ENCODE measurements at places on chromosomes 2 and 18. TPM values are rescaled to one million over a fixed set of nuclear protein-coding genes. Genes with fewer than 3 reads are reported as not detected.

- no peak for DNase-seq
These were observed 7.4 kb downstream of the MYL12B start for GRCh38 chr18:3269241-3269913.

KRTCAP3 gene
- total RNA-seq: 23.8 TPM

UGT1A3 gene
- 3.1 TPM for total RNA-seq

GRCh38 chr18:23890589-23890988 lies 124.0 kb upstream of the TTC39C start:
- DNase-seq: no peak

GRCh38 chr2:166134252-166135151 lies 6.7 kb upstream of the SCN1A start:
- DNase-seq: no peak

DNA sequence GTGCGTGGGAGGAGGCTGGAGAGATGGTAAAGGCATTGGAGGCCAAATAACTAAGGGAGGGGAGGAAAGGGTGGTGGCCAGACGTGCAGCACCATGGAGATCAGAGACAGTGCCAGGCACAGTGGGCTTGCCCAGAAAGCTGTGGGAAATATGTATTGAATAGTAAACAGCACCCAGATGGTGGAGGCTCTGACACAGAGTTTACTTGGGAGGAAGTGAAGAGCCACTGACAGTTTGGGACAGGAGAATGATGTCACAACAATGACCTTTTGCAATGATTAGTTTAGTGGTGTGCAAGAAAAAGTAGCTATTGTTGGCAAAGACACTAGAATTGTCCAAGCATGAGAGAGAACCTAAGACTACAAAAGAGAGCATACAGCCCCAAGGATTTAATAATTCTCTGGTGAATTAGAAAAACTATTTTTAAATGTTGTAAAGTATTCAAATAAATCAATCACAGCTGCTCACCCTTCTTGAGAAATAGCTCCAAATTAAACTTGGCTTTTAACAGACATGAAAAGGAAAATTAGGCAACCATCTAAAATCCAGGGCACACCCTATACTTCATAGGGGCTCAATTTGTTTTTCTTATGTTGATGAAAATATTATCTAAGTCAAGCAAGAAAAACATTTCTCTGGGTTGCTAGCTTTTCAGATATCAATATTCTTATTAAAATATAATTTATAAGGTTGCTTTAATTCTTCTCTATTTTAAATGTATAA lies 458.7 kb upstream of the HNRNPA3 start:
- no peak for DNase-seq

DNA sequence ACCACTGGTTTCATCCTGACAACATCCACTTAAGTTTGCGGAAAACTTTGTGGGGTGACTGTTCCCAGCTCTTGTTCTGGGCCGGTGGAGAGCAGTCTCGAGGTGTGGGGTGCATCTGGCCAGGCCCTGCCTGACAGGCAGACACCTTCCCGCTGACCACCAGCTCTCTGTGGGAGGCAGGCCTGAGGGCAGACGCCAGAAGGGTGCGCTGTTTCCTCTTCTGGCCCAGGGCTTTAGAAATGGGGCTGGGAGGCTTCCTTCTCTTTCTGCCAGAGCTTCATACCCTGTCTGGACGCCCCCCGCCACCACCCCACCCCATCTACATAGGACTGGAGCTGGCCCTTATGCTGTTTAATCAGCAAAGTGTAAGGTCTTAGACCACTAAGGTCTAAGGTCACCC lies 263.8 kb downstream of the LOXHD1 start:
- DNase-seq: no peak

GRCh38 chr2:144489315-144489916 lies 30.5 kb downstream of the ZEB2 start:
- DNase-seq: no peak

ACVR1 gene
- 12.0 TPM for total RNA-seq

TGFBRAP1 gene
- total RNA-seq: 11.7 TPM

DNA sequence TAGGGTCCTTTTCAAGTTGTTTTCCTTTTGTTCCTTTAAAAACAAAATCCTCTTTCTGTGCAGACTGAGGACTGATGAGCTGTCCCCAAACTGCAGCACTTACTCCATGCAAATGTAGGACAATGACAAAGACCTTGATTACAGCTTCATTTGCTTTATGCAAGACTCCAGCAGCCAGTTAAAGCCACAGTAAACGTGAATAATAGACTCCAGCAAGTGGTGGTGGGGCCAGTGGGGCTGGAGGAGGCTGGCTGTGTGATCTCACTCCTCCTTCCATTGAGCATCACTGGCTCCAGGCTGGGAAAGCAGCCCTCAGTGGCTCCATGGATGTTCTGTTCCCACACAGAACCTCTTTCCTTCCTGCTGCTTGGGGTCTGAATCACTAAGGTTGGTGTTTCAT lies 306.0 kb upstream of the CELF4 start:
- DNase-seq: no peak

DNA sequence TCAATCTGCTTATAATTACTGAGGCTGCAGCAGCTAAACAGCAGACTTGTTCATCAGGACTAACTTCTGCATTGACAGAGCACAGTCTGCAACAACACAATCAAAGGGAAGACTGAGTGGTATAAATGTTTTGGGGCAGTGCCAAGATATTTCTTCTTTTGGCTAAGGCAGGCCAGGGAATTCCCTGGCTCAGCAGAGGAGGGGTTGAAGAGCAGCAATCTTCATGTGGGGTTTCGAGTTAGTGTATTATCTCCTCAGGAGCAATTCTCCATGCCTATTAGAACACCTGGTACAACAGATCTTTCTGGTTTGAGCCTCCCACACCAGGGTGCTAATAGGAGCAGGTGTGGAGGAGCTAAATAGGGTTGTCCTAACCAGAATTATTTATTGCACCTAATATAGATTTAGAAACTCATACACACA lies 103.0 kb upstream of the STK17B start:
- no peak for DNase-seq

DNA sequence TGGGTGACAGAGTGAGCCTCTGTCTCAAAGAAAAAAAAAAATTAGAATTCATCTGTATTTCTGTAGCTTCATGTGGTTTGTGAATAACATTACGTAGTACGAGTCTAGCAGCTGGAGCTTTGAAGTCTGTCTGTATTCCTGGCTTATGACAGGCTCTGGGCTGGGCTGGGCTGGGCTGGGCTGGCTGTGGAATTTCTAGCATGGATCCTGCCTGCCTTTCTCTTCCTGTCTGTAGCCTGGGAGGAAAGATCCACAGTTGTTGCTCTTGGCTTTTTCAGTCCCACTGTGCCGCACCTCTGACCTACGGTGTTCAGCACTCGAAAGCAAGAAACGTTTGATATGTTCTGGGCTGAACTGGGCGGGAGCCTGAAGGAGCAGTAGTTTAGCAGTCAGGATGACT lies 55.4 kb downstream of the BOLA3 start:
- no peak for DNase-seq

GRCh38 chr2:25558262-25558661 lies 115.1 kb downstream of the DTNB start:
- DNase-seq: no peak

DNA sequence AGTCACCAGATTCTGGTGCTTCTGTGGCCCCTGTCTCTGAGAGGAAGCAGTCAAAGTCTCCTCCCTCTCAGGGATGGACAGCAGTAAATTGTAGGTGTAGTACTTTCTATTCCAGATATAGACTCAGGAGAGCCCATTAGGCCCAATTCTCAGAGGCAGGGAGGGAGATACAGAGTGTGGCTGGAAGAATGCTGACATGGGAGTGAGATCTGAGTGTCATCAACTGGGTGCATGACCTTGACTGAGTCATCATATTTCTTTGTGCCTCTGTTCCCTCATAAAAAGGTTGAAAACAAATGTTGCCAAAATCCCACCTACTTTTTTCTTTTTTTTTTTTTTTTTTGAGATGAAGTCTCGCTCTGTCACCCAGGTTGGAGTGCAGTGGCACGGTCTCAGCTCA lies 506.1 kb downstream of the BCL11A start:
- no peak for DNase-seq

- no peak for DNase-seq
These were observed 56.4 kb downstream of the SCN2A start for GRCh38 chr2:165295643-165296042.

DNA sequence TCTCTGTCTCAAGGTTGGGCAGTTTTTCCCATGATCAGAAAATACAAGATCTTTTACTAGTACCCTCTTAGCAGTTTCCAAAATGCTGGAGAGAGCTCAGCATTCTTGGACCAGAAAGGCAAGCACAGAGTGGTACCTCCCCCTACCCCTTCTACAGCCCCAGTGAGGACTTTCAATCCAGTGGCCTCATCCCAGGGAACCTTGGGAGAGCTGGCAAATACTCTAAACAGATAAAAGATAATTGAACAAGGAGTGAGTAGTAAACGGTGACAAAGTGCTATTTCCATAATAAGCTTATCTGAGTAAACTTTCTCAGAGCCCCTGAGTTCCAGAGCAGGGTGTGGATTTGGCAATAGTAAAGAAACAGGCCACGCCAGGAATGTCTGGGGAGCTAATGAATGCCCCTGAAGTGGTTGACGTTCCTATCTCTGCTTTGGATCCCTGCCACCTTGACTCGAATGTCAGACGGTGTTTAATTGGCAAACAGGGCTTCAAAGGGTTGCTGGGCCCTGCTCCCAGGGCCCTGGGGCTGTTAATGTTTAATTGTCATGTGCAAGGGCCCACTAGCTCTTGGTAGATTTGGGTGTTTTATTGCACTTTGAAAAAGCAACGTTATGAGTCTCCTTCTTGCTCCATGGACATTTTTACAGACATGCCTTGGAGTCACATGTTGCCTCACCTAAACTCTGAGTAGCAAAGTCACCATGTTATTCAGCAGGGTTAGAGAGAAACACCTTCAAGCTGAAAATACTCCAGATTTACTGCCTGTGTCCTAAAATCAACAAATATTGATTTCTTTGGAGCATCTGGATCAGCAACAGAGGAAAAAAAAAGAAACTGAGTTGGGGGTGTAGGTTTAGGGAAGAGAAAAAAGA lies 239.9 kb downstream of the CYRIA start:
- no peak for DNase-seq

DNA sequence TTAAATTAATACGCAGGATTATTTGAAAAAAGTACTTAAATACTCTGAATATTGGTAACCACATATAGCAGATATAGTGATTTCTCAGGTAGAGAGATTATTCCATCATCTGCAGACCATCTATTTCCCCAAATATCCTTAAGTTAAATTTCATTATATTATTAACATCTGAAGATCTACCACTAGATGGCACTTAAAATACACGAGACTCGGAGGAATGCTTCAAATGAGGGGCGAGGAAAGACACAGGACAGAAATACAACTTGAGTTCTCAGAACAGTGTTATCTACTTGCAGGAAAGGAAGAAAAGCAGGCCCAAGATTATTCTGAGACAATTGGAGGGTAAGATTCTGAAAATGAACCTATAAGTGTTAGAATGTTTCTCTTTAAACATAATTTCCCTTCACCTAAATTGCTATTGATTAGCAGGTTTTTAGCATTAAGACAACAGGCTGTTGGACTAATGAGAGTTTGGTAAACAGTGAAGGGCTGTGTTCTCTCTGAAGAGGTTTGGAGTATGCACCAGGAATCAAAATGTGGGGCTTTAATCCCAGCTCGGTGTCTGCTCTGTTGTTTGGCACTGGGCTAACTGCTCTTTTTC lies 76.9 kb upstream of the GCFC2 start:
- DNase-seq: no peak

DNA sequence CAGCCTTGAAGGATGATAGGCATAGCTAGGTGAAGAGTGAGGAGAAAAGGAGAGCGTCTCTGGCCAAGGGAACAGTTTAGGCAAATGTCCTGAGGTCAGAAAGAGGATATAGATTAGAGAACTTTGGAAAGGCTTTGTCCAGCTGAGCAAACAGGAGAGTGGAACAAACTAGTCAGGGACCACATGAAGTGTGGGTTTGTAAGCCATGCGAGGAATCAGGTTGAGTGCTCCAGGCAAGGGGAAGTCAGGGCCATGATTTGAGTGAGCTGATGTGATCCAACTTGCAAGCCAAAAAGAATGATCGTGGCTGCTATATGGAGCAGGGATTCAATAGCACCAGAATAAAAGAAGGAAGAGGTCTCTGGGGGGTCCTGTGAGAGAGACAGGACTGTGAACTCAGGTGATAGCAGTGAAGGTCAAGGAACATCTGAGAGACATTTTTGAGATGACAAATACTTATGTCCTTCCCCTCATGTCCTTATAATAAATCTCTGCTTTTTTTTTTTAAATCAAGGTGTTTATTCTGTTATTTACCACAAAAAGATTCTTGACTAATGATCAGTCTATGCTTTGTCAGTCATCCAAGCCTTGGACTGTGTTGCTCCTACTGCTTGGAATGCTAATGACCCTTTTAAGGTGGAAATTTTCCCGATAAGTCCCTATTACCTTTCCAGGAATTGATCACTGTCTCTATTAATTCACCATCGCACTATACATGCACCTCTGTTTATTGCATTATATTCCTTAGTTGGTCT lies 472.6 kb downstream of the TXNL1 start:
- DNase-seq: no peak

- no peak for DNase-seq
These were observed 1.4 kb downstream of the KRCC1 start for GRCh38 chr2:88053934-88054781.

DNA sequence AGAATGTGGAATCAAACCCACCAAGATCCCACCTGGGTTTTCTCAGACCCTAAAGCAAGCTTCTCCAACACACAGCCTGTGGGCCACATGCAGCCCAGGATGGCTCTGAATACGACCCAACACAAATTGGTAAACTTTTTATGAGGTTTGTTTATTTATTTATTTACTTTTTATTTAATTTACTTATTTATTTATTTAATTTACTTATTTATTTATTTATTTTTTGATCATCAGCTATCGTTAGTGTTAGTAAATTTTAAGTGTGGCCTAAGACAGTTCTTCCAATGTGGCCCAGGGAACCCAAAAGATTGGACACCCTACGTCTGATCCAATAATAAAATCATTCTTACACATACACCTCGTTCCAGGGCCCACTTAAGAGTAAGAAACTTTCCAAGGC lies 1451.1 kb downstream of the LRP1B start:
- no peak for DNase-seq

- no peak for DNase-seq
These were observed 27.8 kb upstream of the TBR1 start for GRCh38 chr2:161388146-161388779.

DNA sequence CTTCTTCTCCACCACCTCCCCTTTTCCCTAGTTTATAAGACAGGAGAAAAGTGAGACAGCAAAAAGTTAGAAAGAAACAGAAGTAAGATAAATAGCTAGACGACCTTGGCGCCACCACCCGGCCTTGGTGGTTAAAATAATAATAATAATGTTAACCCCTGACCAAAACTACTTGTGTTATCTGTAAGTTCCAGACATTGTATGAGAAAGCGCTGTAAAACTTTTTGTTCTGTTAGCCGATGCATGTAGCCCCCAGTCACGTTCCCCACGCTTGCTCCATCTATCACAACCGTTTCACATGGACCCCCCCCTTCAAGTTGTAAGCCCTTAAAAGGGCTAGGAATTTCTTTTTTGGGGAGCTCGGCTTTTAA lies 1.5 kb upstream of the BUB1 start:
- no peak for DNase-seq

DNA sequence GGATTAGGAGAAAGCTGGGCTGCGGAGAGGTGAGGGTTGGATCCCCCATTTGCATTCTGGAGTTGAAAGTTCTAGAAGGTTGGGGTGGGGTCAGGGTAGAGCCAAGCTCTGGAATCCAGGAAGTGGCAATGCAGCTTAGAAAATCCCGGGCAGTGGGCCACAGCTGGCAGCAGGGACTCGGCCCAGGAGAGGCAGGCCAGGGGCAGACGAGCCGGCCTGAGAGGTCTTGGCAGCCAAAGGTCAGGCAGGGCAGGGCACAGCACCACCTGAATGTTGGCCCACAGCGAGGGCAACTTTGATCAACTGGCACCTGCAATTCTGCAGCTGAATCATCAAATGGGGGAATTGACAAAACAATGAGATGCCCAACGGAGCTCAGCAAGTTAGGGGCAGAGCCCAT lies 139.2 kb downstream of the INHBB start:
- DNase-seq: no peak

GRCh38 chr2:222693837-222694236 lies 22.4 kb downstream of the MOGAT1 start:
- DNase-seq: no peak
